ENCODE measurements at places on chromosomes 7 and 10.

- H3K4me1 ChIP-seq: peaks cover 9% of the 10 kb centered on the region
- no peak overlapping the region for H3K4me3 ChIP-seq
- no peak overlapping the region for H3K27ac ChIP-seq
- DNase-seq: no peak
Measured at GRCh38 chr7:3080106-3080505, 36.4 kb upstream of the CARD11 start.

DNA sequence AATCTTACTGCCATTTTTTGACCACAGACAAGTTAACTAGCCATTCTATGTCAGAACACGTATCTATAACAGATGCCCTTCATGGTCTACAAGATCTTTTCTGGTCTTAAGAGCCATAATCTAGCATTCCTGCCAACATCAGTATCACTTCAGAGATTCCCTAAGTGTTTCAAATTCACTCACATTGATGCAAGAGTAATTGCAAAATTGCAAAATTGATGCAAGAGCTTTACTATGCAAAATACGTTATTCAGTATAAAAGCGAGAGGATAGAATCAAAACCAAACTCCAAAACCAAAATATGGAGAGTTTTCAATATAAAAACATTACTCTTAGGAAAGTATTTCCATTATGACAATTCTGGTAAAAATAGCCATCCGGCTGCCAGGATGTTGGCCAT lies 38.1 kb upstream of the PPP1R17 start:
- no peaks in the 10 kb centered on the region for H3K27me3 ChIP-seq
- H3K36me3 ChIP-seq: no peaks in the 10 kb centered on the region
- H3K27ac ChIP-seq: no peak overlapping the region
- DNase-seq: no peak

DNA sequence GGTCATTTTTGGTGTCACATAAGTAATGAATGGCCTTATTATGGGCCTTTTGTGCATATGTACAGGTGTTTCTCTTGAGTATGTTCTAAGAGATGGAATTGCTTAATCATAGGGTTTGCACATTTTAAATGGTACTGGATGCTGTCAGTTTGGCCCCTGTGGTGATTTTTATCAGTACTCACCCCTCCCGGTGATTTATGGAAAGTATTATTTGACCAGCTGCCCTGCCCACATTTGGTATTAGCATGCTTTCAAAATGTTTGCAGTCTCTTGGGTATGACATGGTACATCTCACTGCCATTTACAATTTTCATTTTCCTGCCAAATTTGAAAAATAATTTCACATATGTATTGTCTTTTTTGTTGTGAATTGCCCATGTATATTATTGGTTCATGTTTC lies 427.7 kb downstream of the LRMDA start:
- H3K27ac ChIP-seq: no peak overlapping the region
- no peak overlapping the region for H3K4me3 ChIP-seq
- no peaks in the 10 kb centered on the region for H3K4me1 ChIP-seq
- H3K36me3 ChIP-seq: no peaks in the 10 kb centered on the region

GRCh38 chr7:131501422-131501821 lies 55.0 kb downstream of the PODXL start:
- peaks cover 7% of the 10 kb centered on the region for H3K36me3 ChIP-seq
- peak; percentile 81 for DNase-seq
- H3K4me3 ChIP-seq: peak overlapping the region; percentile 35
- no peaks in the 10 kb centered on the region for H3K27me3 ChIP-seq
- H3K27ac ChIP-seq: peak overlapping the region; percentile 65

GRCh38 chr7:37376386-37376785 lies 72.3 kb downstream of the ELMO1 start:
- H3K4me1 ChIP-seq: peaks cover 12% of the 10 kb centered on the region
- DNase-seq: no peak
- peaks cover 12% of the 10 kb centered on the region for H3K36me3 ChIP-seq
- no peak overlapping the region for H3K4me3 ChIP-seq
- H3K27me3 ChIP-seq: no peaks in the 10 kb centered on the region
- H3K27ac ChIP-seq: no peak overlapping the region

DNA sequence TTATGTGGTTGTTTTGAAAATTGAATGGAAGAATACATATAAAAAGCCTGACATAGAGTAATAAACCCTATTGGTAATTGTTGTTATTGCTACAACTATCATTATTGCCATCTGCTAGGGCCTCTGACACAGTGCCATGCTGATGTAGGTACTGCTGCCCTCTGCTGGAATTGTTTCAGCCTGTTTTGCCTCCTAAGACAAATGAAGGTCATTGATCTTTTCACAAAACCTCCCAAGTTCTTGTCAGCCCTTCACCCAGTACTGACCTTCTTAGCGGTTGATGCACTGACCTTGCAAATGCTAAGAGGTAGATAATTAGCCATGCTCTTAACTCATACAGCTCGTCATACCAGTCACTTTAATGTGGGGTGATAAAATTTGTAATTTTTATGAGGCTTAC lies 975.2 kb downstream of the SORCS1 start:
- no peak overlapping the region for H3K4me3 ChIP-seq
- H3K4me1 ChIP-seq: no peaks in the 10 kb centered on the region
- H3K27me3 ChIP-seq: no peaks in the 10 kb centered on the region
- no peaks in the 10 kb centered on the region for H3K36me3 ChIP-seq

- H3K4me3 ChIP-seq: no peak within 1 kb of the TSS
- peaks cover 2% of the 10 kb centered on the region for H3K4me1 ChIP-seq
- H3K27ac ChIP-seq: no peak within 1 kb of the TSS
- H3K36me3 ChIP-seq: no peaks in the 10 kb centered on the region
- peaks cover 26% of the 10 kb centered on the region for H3K27me3 ChIP-seq
Measured at GRCh38 chr10:80132299-80133139, at the start of gene PLAC9. PLAC9 (plus strand) TSS chr10:80132730; CDS start chr10:80132763, 33 bp downstream.

DNA sequence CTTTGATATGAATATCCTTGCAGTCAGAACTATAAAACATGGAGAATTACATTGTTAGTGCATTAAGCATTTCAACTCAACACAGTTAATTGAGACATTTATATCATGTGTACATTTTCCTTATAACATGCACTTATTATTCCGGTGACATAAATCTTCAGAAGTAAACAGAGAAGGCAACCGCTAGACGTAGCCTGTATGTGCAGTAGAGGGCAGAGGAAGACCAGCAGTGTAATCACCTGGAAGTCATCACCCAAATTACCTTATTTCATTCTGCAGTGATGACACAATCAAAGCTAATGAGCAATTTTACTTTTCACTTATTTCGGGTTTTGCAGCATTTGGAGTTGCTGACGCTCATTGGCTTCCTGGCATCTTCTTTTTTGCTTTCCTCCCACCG lies 394.6 kb downstream of the SDK1 start:
- H3K4me1 ChIP-seq: peaks cover 12% of the 10 kb centered on the region
- peaks cover 3% of the 10 kb centered on the region for H3K27me3 ChIP-seq
- no peaks in the 10 kb centered on the region for H3K36me3 ChIP-seq
- no peak overlapping the region for H3K27ac ChIP-seq
- H3K4me3 ChIP-seq: no peak overlapping the region

- no peak overlapping the region for H3K4me3 ChIP-seq
- no peaks in the 10 kb centered on the region for H3K4me1 ChIP-seq
- no peak for DNase-seq
- peaks cover 6% of the 10 kb centered on the region for H3K36me3 ChIP-seq
Measured at GRCh38 chr7:77367976-77368375, 48.2 kb downstream of the GSAP start.

GRCh38 chr7:151601521-151602305 lies 82.0 kb upstream of the RHEB start:
- H3K4me3 ChIP-seq: no peak overlapping the region
- H3K36me3 ChIP-seq: peaks cover 5% of the 10 kb centered on the region
- no peaks in the 10 kb centered on the region for H3K27me3 ChIP-seq
- no peaks in the 10 kb centered on the region for H3K4me1 ChIP-seq
- no peak for DNase-seq

DNA sequence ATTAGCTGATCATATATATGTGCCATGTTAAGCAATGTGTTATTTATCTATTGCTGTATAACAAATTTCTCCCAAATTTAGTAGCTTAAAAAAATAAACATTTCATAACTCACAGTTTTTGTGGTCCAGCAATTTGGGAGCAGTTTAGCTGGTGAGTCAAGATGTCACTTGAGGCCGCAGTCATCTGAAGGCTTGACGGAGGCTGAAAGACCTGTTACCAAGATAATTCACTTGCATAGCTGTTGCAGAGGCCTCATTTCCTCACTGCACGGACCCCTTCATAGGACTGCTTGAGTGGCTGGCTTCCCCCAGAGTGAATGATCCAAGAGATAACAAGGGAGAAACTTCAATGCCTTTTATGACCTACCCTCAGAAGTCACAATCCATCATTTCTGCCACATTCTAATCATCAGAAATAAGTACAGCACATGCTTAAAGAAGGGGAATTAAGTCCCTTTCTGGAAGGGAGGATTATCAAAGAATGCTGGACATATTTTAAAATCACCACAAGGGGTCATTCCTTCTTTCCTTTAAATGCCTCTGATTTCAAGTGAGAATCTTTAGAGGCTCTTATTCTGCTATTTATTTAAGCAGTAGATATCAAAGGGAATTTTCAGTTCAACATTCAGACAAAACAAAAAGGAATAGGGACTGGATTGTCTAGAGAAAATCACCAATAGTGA lies 10.5 kb upstream of the SRPK2 start:
- H3K27me3 ChIP-seq: no peaks in the 10 kb centered on the region
- peaks cover 2% of the 10 kb centered on the region for H3K4me1 ChIP-seq

DNA sequence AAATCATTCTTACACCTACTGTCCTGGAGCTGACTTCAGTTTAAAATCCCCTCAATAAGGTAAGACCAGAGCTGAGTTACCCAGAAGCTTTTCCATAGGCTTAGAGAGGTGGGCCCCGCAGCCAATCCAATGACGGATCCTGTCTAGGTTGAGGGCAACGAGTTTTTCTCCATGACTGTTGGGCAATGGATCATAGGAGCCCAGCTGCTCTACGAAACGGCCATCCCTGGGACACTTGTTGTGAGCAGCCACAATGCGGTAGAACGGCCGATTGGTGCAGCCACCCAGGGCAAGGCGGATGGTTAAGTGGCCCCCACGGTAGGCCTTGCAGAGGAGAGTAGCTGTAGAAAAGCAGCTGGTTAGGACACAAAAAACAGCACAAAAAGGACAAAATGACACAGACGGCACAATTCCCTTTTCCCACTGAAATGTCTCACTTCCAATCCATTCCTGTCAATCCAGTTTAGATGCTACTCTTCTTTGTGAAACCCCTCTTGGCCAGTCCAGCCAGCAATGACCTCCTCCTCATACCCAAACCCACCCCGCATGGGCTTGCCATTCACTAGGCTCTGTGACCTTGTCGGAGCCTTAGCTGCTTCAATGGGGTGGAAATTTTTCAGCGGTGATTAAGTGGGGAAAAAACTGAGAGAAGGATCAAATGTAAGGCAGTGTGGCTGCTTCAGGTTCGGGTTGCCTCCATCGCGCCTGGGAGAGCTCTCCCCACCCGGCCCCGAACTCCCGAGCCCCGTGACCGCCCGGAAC lies 580 bp downstream of the MRPS16 start:
- no peaks in the 10 kb centered on the region for H3K27me3 ChIP-seq
- peak overlapping the region; percentile 91 for H3K27ac ChIP-seq
- peak overlapping the region; percentile 99 for H3K4me3 ChIP-seq
- no peak for DNase-seq

DNA sequence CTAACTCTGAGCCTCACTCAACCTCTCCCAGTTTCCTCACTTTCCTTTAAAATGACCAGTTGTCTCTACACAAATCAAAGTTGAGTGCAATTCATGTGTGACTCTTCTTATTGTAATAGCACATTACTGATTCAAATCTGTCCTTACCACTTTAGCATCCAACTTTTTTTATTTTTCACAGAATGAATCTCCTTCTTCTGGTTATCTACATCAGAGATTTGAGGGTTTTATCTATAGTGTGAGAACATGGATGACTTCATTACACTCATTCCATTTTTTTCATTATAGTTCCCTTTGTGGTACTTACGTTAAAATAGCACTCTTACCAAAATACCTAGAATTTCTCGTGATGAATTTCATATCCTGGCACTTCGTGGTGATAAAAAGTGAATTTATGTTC lies 43.3 kb downstream of the RTKN2 start:
- peaks cover 12% of the 10 kb centered on the region for H3K36me3 ChIP-seq
- no peaks in the 10 kb centered on the region for H3K27me3 ChIP-seq
- no peak for DNase-seq
- H3K4me3 ChIP-seq: no peak overlapping the region
- H3K4me1 ChIP-seq: no peaks in the 10 kb centered on the region

GRCh38 chr10:95832216-95833041 lies 75.3 kb upstream of the CC2D2B start:
- H3K27me3 ChIP-seq: no peaks in the 10 kb centered on the region
- H3K4me3 ChIP-seq: peak overlapping the region; percentile 70

DNA sequence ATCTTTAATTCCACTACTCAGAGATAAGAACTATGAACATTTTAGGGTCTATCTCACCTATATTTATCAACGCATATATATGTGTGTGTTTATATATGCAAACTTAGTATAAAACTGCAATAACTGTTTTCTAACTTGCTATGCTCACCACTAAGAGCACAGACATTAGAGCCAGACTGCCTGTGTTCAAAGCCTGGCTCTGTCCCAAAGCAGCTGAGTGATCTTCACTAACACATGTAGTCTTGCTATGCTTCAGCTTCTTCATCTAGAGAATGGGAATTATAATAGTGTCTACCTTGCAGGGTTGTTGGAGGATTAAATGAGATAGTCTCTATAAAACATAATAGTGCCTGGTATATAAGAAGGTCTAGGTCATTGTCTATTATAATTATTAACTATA lies 165.5 kb downstream of the MAGI2 start:
- no peaks in the 10 kb centered on the region for H3K27me3 ChIP-seq
- H3K4me1 ChIP-seq: no peaks in the 10 kb centered on the region
- no peak overlapping the region for H3K27ac ChIP-seq
- DNase-seq: no peak

DNA sequence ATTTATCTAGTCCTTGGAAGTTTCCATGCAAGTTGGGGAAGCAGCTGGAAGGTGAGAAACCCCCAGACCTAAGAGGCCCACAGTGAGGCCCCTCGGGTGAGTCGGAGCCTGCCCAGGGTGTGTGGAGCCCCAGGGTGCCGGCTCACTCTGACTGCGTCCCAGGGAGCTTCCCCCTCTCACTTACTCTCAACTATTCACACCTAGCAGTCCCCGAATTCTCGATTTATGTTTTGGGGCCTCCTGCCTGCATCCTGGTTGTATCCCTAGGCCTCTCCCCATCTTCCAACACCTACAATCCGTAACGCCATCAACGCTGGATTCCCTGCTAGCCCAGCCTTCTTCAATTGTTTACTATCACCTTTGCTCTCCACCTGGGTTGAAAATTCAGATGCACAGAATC lies 63.9 kb downstream of the PRKAG2 start:
- no peaks in the 10 kb centered on the region for H3K4me1 ChIP-seq
- H3K27ac ChIP-seq: no peak overlapping the region
- no peaks in the 10 kb centered on the region for H3K36me3 ChIP-seq
- no peak overlapping the region for H3K4me3 ChIP-seq

- no peak overlapping the region for H3K4me3 ChIP-seq
- no peak overlapping the region for H3K27ac ChIP-seq
- H3K4me1 ChIP-seq: no peaks in the 10 kb centered on the region
- DNase-seq: no peak
- peaks cover 4% of the 10 kb centered on the region for H3K27me3 ChIP-seq
- H3K36me3 ChIP-seq: no peaks in the 10 kb centered on the region
Measured at GRCh38 chr7:8162181-8162580, 99.8 kb downstream of the ICA1 start.
